ENCODE measurements at places on chromosomes 12 and 14.

DNA sequence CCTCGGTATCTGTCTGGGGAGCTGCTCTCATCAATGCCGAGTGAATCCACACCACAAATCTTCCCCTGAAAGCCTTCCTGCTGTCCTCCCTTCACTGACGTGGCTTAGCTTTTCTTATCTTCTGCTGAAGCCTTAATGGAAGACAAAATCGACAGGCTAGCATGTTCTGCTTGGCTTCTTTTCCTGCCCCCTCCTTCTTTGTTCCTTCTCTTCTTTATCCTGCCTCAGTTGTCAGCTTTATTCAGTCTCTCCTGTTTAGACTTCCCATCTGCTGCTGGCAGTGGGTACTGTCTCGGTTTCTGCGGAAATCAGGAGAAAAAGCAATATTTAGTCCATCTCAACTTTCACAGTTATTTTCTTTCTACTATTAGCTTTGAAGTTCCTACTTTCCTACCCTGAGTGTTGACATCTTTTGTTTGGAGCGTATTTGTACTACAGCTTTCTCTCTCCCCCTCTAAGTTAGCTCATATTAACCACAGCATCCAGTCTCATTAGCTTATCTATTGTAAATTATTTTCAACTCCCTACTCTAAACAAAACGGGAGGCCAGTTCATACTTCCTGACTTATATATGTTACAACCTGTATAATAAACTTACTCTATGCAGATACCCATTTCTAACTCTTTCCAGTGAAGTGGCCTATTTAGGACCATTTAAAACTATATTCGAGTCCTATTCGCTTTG is 226.0 kb downstream of the DACT1 start:
- no peak for DNase-seq

DNA sequence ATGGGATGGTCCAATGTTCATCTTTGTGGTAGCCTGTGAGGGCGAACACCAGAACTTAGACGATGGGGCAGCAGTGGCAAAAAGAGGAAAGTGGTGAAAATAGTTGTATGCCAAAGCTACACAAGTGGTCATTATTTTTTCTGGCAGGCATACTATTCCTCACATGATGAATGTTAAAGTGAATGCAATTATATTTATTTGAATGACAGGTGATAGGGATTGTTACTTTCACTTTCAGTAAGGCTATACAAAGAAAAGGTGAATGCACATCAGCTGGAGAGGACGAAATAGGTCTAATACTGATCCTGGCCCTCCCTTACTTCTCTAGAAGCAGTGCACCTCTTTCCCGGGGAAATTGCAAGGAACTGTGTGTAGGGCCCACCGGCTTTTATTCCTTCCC is 470.1 kb downstream of the TMTC2 start:
- no peak for DNase-seq

DNA sequence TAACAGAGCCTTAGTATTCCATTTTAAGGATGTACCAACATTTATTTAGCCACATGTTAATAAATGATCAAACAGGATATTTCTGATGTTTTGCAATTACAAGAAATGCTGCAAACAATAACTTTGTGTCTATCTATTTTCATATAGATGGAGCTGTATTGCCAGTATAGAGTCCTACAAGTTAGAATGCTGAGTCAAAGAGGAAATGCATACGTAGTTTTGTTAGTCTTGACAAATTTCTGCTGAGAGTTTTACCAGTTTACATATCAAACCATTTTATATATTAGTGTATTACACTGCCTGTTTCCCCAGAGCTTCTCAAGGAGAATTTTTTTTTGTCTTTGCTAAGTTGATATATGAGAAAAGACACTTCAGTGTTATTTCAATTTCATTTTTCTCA is 541.7 kb downstream of the SLC16A7 start:
- no peak for DNase-seq

- no peak for DNase-seq
Measured at GRCh38 chr14:58972233-58973017, 216.0 kb upstream of the DAAM1 start.

- no peak for DNase-seq
Measured at GRCh38 chr14:22865424-22866405, 5.8 kb upstream of the LRP10 start.

- DNase-seq = no peak
Measured at GRCh38 chr12:69925291-69925690, 100.3 kb downstream of the MYRFL start.

DNA sequence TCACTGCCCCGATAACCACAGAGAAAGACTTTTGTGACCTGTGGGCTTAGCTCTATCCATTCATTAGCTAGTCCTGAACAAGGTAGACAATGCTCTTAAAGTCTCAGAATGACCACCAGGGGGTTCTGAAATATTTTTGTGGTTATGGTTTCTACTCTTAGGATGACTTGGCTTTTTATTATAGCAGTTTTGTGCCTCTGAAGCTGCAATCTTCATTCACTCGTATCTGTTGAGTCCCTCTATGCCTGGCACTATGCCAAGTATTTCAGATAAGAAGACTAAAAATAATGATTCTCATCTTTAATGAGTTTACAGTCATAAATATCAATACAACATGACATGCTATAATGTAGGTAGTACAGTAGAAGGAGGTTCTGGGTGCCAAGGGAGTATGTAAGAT is 130.8 kb upstream of the TRHDE start:
- DNase-seq = no peak

DNA sequence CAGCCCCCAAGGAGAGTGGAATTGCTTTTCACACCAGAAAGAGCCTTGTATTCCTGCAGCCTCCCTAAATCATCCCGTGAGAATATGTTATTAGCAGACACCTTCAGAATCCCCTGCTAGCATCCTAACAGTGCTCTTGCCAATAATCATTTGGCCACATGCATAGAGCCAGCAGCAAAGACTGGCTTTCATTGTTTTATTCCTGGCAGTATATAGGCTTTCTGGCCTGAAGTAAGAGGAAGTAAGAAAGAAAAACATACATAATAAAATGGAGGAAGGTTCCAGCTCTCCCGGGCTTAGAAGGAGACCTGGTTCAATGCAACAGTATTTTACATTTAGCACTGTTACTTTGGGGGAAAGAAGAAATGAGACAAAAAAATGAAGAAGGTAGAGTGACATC is 176.7 kb upstream of the ATF7IP start:
- no peak for DNase-seq

DNA sequence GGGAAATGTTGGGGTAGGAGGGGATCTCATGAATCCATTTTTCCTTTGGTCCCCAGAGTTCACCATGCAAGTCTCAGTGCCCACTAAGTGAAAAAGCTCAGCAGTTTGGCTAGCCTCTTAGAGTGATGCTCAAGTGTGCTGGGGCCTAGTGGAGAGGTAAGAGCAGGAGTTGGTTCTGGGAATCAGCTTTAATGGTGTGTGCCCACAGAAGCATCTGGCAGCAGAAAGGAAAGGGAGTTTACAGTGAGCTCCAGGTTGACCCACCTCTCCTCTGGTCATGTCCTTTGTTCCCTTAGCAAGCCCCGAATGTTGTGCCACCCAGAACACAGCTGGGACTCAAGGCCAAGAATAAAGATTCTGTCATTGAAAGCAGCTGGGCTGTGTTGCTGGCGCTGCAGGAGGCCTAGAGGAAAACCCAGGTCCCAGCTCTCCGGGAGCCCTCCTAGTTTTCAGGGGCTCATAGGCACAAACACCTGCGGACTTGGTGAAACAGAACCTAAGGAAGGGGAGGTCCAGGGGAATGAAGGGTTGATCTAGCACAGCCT is 320.8 kb downstream of the ZFP36L1 start:
- DNase-seq = no peak

DNA sequence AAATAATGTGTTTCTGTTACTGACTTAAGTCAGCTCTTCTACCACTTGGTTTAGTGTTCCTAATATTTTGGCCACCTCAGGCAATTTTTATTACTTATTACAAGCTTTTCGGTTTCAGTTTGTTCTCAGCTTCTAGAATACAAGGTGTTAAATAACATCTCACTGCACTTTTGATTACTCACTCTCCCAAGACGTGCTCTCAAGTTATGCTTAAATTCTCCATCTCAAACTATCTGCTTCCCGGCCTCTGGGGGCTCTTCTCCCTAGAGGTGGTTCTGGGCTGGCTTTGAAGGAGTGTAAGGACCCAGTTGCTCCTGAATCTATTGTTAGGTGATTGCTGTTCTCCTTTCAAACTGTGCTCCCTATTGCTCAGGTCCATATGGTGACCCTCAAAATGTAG is 193.9 kb upstream of the DDHD1 start:
- DNase-seq = no peak

- DNase-seq = no peak
Measured at GRCh38 chr12:50598321-50598862, 93.6 kb downstream of the DIP2B start.

DNA sequence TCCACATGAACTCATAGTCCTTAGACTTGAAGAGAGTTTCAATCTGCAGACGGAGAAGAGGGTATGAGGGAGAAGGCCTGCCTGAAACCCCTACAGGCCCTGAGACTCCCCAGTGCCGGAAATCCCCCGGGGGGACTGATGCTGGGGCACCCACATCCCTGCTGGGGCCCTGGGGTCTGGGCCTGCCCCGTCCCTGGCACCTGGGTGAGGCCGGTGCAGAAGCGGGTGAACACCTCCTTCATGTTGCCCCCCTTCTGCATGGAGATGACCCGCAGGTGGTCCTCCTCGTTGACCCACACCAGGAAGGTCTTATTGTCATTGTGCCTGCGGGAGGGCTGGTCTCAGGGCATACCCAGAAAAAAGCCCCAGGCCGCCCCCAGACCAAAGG is 2.4 kb downstream of the CKB start:
- DNase-seq = no peak

All from bone marrow (tissue), 2 donors.